ENCODE measurements at places on chromosomes 4 and X. TPM values are rescaled to one million over a fixed set of nuclear protein-coding genes. Genes with fewer than 3 reads are reported as not detected.

GRCh38 chr4:157287445-157287844 lies 66.9 kb downstream of the GRIA2 start:
- H3K4me3 ChIP-seq, result no peak overlapping the region
- no peaks in the 10 kb centered on the region for H3K36me3 ChIP-seq
- no peak for DNase-seq
- H3K4me1 ChIP-seq, result no peaks in the 10 kb centered on the region
- H3K27ac ChIP-seq, result no peak overlapping the region

The TCEAL5 gene
- total RNA-seq, result not detected

GRCh38 chr4:17276776-17277175 lies 235.1 kb downstream of the QDPR start:
- peaks cover 1% of the 10 kb centered on the region for H3K27me3 ChIP-seq
- DNase-seq, result no peak
- H3K4me1 ChIP-seq, result peaks cover 3% of the 10 kb centered on the region
- H3K36me3 ChIP-seq, result no peaks in the 10 kb centered on the region
- H3K4me3 ChIP-seq, result no peak overlapping the region
- no peak overlapping the region for H3K27ac ChIP-seq

- no peak overlapping the region for H3K4me3 ChIP-seq
- H3K27ac ChIP-seq, result no peak overlapping the region
- H3K36me3 ChIP-seq, result peaks cover 5% of the 10 kb centered on the region
- no peak for DNase-seq
- H3K4me1 ChIP-seq, result peaks cover 11% of the 10 kb centered on the region
These were observed 5.6 kb upstream of the PCDH7 start for GRCh38 chr4:30714408-30715031.

GRCh38 chr4:124167602-124168001 lies 544.9 kb downstream of the ANKRD50 start:
- H3K4me1 ChIP-seq, result no peaks in the 10 kb centered on the region
- H3K27ac ChIP-seq, result no peak overlapping the region
- H3K36me3 ChIP-seq, result peaks cover 11% of the 10 kb centered on the region
- DNase-seq, result no peak
- no peaks in the 10 kb centered on the region for H3K27me3 ChIP-seq

GRCh38 chr4:7427361-7427760 lies 7.4 kb downstream of the PSAPL1 start:
- H3K27ac ChIP-seq, result peak overlapping the region; percentile 79
- no peaks in the 10 kb centered on the region for H3K27me3 ChIP-seq
- H3K4me1 ChIP-seq, result peaks cover 22% of the 10 kb centered on the region
- H3K4me3 ChIP-seq, result no peak overlapping the region
- DNase-seq, result no peak
- no peaks in the 10 kb centered on the region for H3K36me3 ChIP-seq

GRCh38 chr4:89645482-89645881 lies 191.5 kb downstream of the SNCA start:
- no peak for DNase-seq
- H3K4me3 ChIP-seq, result no peak overlapping the region
- peaks cover 2% of the 10 kb centered on the region for H3K4me1 ChIP-seq
- no peak overlapping the region for H3K27ac ChIP-seq
- no peaks in the 10 kb centered on the region for H3K27me3 ChIP-seq

GRCh38 chr4:87388901-87389300 lies 2.1 kb downstream of the HSD17B11 start:
- H3K27ac ChIP-seq, result no peak overlapping the region
- H3K27me3 ChIP-seq, result no peaks in the 10 kb centered on the region
- H3K4me3 ChIP-seq, result no peak overlapping the region
- no peak for DNase-seq
- peaks cover 19% of the 10 kb centered on the region for H3K36me3 ChIP-seq

DNA sequence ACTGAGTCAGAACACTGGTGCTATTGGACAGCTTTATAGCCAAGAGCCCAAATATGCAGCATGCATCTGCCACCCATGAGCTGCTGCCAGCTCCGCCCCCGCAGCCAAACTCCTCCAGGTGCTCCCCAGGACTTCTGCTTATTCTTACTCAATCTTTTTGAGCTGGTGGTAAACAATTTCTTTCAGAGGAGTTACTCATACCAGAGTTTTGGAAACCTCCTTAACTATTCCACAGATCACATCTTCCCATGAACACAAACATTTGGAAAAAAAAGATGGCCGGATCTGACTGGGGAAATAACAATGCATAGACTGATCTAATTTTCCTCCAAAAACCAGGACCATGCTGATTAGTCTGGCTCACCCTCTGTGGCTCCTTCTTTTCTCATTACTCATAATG lies 399.9 kb downstream of the GPM6A start:
- H3K4me1 ChIP-seq, result no peaks in the 10 kb centered on the region
- H3K27ac ChIP-seq, result no peak overlapping the region
- no peaks in the 10 kb centered on the region for H3K27me3 ChIP-seq
- H3K4me3 ChIP-seq, result no peak overlapping the region
- peaks cover 6% of the 10 kb centered on the region for H3K36me3 ChIP-seq

DNA sequence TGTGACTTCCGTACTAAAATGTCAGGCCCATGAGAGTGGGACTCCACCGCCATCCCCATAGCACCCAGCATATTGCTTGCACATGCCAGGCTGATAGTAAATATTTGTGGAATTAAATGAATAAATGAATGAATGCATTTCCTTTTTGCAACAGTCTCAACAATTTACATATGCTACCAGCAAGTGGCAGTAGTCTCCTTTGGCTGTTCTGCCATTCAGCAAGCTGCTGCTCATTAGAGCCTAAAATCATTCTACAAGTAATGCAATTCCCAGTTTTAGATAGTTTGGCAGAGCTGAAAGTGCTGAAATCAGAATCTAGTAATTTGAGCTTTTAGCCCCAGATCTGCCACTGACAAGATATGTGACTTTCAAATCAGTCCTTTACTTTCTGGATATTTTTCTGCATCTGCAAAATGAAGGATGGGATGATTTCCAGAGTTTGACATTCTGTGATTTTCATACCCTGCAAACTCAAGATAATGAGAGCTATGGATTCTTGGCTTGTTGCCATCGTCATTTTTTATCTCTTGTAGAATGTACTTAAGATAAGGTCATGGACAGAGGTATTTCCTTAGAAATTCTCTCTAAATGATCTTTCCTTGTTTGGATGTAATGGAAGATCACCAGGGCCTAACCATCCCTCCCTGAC lies 35.7 kb upstream of the INTS6L start:
- peaks cover 4% of the 10 kb centered on the region for H3K27me3 ChIP-seq
- peak overlapping the region; percentile 20 for H3K4me3 ChIP-seq
- DNase-seq, result no peak
- H3K27ac ChIP-seq, result peak overlapping the region; percentile 95

- H3K4me3 ChIP-seq, result no peak overlapping the region
- peaks cover 6% of the 10 kb centered on the region for H3K27me3 ChIP-seq
- peaks cover 24% of the 10 kb centered on the region for H3K4me1 ChIP-seq
- DNase-seq, result no peak
- H3K36me3 ChIP-seq, result no peaks in the 10 kb centered on the region
These were observed 47.6 kb upstream of the UXT start for GRCh38 chrX:47706575-47706974.

The DTHD1 gene
- total RNA-seq, result not detected

The FGG gene
- 2.5 TPM for total RNA-seq

DNA sequence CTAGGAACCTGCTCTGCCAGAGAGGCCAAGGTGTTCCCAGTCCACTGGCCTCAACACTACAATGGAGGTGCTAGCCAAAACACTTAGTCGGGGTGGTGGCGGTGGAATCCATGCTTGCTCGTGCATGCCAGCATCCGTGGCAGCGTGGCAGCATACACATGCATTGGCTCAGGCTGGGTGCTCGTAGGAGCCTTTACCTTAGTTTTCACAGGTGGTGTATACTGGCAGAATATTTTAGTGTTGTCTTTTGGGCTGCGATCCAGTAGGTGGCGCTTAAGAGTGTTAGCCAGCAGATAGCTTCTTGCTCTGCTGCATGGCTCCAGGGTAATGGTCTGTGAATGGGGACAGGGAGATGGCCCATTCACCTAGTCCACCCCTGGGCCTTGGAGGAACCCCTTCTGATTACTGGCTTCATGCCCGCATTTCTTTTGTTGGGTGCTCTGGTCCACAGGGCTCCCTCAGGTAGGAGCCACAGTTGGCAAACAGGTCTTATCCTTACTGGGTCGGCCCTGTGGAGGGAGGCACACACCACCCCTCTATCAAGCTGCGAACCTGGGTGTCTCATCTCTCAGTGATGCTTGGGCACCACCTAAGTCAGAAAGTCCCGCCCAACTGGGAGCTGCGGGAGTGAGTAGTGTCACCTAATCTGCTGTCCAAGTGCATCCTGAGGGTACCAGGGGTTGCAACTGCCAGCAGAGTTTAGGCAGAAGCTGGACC lies 40.0 kb downstream of the RIPPLY1 start:
- no peak overlapping the region for H3K27ac ChIP-seq
- H3K36me3 ChIP-seq, result peaks cover 3% of the 10 kb centered on the region
- no peak overlapping the region for H3K4me3 ChIP-seq
- DNase-seq, result no peak
- H3K4me1 ChIP-seq, result no peaks in the 10 kb centered on the region
- H3K27me3 ChIP-seq, result no peaks in the 10 kb centered on the region
